RCC 7860 (cell line): ENCODE measurements at places on chromosomes 13 and 19.
A peak's percentile ranks its signal among the peaks of the same experiment; 100 is the strongest.

DNA sequence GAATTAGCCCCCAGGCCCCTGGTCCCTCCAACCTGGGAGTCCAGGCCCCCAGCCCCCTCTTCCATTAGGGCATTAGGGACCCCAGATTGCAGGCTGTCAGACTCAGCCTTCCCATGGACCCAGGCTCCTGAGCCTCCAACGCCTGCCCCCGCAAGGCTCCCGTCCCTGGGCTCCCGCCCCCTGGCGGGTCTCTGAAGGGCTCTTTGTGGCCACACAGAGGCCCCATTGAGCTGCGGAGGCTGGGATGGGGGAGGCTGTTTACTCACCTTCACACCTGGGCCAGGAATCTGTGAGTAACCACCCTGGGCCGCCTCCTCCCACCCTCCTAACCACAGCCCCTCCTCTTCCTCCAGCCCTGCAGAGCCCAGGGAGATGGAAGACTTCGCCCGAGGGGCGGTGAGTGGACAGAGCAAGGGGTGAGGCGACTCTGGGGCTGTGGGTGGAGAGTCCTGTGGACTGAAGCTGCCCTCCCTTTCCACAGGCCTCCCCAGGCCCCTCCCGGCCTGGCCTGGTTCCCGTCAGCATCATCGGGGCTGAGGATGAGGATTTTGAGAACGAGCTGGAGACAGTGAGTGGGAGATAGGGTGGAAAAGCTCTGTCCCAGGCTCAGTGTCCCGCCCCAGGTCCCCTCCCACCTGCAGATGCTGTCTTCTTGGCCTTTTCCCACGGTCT is 4.9 kb downstream of the ARHGEF1 start:
- peak; percentile 23 for DNase-seq

DNA sequence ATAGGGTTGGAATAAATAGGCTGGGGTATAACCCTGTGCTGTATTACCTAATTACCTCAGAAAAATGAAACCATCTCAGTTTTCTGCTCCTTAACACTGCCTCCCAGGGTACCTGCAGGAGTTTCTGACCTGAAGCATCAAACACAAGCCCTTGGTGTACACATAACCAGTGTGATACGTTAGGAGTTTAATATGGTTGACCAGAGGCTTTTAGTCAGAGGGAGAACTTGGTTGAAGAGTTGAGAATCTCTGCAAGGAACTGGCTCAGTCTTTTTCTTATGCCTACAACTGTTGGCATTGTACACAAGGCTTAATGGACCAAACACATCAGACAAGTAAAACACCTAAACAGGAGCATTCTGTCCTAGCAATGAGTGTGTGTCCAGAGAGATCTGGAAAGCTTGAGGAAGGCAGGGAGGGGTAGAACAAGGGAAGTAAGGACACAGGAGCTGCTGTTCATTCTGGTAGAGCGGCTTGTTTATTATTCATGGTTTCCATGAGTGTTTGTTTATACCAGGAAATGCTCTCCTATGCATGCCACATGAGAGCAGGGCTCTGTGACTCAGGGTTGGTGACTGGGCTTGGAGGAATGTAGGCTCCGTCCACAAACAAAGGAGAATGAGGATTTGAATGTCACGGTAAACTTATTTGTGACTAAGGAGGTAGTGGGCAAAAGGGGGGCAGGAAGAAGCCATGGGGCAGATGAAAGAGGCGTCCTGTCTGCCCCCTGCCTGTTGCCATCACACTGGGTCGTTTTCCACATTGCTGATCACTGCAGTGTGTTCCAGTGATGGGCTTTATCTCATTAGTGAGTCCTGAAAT is 11.9 kb upstream of the SPATA13 start:
- DNase-seq: peak; percentile 91

GRCh38 chr19:3121396-3121795 is 14.4 kb upstream of the GNA15 start:
- DNase-seq: no peak

DNA sequence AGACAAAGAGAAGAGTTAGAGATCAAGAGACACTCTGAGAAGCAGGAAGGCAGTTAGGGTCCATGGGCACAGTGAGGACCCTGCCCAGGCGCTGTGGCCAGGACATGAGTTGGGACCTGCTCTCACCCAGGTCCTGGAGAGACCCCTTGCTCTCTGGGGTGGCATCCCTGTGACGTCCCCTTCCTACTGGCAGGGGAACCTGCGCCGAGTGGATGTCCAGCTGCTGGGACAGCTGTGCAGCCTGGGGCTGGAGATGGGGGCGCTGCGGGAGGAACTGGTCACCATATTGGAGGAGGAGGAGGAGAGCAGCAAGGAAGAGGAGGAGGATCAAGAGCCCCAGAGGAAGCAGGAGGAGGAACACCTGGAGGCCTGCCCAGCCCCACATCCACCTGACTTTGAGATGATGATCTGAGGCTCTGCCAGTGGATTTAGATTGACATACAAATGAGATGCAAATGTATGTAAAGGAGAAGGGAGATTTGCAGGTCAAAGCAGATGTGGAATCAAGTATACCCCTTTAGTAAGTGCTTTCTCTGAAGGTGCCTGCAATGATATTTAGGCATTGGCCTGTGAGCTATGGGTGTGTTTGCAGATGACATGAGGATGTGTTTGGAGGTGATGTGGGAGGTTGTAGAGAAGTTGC is 978 bp downstream of the ERICH4 start:
- DNase-seq: no peak

- DNase-seq: no peak
Observed at GRCh38 chr19:4647676-4648644, 8.6 kb downstream of the TNFAIP8L1 start.

DNA sequence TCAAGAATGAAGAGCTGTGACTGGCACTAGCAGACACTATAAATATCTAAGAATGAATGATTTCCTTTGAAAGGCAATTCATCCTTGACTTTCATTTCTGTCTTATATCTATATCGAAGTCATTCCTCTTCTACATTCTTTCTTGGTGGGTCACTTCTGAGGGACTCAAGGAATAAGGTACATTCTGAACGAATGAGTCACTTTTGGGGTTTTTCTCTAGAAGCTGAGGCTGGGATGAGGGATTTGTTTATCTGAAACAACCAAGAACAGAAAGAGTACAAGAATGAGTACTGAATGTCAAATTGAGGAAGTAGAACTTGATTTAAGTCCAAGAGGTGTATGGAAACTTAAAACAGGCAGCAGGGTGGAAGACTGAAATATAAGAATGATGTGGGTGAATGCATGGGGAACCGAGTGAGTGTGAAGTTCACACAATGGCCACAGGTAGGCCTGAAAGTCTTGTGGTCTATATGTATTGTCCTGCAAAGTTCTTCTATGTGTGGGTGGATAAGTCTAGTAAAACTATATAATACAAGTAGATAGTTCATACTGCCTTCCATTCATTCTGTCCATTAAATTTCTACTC is 343.9 kb downstream of the OXGR1 start:
- peak; percentile 83 for DNase-seq

DNA sequence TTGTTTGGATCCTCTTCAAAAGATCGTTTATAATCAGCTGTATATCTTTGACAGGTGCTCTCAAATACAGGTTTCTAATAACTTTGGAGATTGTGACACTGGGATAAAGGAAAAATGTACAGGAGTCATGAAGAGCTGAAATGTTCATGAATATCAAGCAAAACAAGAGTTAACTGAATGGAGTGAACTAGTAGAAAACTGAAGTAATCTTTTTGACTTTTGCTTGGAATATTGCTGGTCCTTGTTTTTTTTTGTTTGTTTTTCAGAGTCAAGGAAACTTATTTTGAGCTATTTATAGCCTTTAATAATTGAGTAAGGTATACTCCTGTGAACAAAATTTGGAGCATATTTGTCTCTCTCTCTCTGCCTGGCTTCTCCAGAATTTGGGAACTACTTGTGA is 25.3 kb downstream of the MED4 start:
- no peak for DNase-seq

DNA sequence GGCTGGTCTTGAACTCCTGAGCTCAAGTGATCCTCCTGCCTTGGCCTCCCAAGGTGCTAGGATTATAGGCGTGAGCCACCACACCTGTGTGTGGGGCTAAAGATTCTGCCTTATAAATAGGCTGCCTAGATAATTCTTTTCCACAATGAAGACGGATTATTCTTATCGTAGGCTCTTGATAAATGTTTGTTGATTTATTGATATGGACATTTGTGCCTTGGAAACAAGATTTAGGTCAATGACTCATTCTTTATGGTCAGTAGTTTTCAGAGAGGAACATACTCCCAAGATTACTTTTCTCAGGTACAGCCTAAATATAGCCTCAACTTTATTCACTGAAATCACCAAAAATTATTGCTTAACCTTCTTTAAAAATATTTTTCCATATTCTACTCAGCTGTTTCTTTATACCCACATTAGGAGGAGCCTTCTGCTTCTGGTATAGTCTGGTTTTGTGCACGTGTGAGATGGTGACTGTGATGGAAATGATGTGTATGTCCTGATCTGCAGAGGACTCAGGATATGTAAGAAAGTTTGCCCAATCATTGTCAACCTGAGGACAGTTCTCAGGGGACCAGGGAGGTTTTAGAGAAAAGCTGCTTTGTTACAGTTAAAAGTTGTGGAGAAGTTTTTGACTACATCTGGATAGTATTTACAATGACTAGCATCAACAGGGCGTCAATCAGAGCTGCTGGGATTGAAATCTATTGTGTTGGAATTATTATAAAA is 208.9 kb downstream of the DNAJC15 start:
- DNase-seq: no peak

DNA sequence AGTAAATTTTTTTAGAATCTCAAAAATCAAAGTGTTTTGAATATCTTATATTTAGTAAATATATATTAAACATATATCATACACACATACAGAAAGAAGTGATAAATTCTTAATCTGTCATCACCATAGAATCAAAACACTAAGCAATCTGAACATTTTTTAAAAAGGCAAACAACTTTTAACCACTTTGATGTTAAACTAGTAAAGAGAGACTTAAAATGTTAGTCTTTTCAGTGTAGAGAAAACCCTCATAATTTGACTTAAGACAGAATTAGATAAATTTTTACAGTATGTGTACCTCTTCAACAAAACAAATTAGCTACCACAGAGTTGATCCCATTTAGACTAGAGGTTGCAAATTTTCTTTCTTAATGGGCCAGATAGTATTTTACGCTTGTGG is 13.4 kb downstream of the SUPT20H start:
- DNase-seq: no peak

DNA sequence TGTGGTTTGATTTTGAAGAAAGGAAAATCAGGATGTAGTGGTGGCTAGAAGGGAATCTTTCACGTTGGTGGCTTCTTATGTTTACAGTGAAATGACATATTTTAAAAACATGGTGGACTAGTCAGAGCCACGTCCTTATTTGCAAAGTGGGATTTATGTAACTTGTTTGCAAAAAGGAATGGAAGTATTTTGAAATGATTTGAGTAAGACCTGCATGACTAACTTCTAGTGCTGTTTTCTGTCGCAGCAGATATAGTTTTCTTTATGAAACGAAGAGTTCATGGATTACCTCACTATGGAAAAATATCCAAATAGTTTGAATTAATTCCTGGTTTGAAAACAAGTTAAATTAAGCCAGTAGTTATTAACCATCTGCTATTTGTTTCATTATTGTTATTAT is 476.5 kb downstream of the MYO16 start:
- no peak for DNase-seq

GRCh38 chr13:26168835-26169234 is 53.3 kb downstream of the RNF6 start:
- DNase-seq: no peak

DNA sequence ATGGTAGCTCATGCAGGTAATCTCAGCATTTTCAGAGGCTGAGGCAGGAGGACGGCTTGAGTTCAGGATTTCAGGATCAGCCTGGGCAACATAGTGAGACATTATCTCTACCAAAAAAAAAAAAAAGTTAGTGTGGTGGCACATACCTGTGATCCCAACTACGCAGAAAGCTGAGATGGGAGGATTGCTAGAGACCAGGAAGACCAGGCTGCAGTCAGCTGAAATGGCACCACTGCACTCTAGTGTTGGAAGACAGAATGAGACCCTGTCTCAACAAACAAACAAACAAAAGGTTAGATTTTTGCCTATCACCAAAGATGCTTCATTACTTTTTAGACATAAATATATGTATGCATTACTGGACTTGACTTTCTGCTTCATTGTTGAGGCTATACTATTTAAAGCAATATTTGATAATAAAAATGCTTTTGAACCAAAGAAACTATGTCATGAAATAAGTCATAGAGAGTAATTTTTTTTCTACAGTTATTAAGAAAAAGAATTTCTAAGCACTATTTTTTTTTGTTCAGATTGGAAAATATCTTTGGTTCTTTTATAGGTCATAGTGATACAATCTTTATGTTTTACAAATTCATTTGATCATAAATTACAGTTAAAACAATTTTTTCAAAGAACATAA is 1180.1 kb upstream of the ATXN8OS start:
- no peak for DNase-seq

GRCh38 chr19:58514564-58515022 is 2.8 kb upstream of the SLC27A5 start:
- DNase-seq: no peak

- DNase-seq: peak; percentile 57
Observed at GRCh38 chr19:19900139-19900728, 512 bp upstream of the ZNF93 start.

- no peak for DNase-seq
Observed at GRCh38 chr13:21541980-21542379, 62.0 kb downstream of the MICU2 start.

GRCh38 chr19:13819238-13819637 is 24.0 kb downstream of the ZSWIM4 start:
- DNase-seq: no peak

- DNase-seq: no peak
Observed at GRCh38 chr19:56071151-56071550, 49.9 kb downstream of the ZNF787 start.

DNA sequence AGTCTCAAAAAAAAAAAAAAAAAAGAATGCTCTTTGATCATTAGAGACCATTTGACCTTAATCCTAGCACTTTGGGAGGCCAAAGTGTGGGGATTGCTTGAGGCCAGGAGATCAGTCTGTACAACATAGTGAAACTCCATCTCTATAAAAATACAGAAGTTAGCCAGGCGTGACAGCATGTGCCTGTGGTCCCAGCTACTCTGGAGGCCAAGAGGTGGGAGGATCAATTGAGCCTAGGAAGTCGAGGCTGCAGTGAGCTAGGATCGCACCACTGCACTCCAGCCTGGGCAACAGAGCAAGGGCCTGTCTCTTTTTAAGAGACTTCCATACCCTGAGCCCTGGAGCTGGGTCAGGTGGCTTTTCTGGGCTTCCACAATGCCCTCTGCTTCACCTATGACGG is 11.5 kb upstream of the COLGALT1 start:
- no peak for DNase-seq

DNA sequence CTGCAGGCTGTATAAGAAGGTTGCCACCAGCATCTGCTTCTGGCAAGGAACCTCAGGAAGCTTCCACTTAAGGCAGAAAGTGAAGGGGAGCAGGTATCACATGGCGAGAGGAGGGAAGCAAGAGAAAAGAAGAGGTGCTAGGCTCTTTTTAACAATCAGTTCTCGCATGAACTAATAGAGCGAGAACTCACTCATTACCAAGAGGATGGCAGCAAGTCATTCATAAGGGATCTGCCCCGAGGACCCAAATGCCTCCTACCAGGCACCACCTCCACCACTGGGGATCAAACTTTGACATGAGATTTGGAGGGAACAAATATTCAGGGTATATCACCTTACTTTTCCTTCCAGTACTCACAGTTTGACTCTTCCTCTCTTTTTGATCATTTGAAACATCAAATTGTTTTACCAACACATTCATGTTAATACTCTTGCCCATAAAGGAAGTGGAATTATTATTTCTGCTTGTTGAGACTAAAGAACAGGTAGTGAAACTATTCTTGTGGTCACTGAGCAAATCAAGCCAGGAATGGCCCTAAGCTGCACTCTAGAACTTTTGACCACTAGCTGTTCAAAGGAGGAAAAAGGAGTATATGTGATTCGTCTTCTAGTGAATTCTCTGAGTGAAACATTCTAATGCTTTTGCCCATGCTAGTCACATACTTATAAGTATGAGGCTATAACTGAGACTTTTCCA is 45.0 kb downstream of the LACC1 start:
- no peak for DNase-seq
